ENCODE measurements at places on chromosomes 5 and 9. TPM values are rescaled to one million over a fixed set of nuclear protein-coding genes. Genes with fewer than 3 reads are reported as not detected.

LCN9 gene
- not detected for total RNA-seq

DMRT3 gene
- not detected for total RNA-seq

IRF1 gene
- total RNA-seq, result 121 TPM

PLCXD3 gene
- total RNA-seq, result not detected

PCDHGA2 gene
- not detected for total RNA-seq

RALGPS1 gene
- total RNA-seq, result 2.2 TPM

LEAP2 gene
- total RNA-seq, result 3.5 TPM

IL9 gene
- not detected for total RNA-seq

DNA sequence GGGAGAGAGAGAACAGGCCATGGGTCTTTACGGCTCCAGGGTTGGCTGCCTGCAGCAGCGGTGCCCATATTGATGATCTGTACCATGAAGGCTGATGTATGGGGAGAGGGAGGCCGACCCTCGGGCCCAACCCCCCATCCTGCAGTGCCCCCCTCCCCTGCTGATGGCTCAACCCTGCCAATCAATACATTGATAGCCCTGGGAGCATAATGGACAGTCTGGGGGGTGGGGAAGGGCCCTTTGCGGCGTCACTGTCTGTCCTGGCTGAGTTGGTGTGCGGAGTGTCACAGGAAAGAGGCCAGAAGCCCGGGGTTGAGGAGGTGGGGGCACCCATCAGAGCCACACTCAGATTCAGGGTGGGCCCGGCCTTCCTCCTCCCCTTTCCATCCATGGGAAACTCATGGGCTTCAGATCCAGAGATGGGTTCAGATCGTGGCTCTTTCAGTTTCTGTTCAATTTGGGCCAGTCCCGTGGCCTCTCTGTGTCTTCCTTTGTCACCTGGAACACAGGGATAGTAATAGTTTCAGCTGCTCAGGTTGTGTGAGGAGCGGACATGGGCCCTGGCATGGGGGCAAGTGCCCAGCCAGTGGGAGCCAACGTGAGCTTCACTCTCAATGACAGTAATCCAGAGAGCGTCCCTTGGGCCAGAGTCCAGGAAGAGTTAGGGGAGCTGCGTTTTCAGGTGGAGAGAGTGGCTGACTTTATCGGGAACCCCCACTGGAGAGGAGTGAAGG is 9.5 kb downstream of the FGF18 start:
- H3K27me3 ChIP-seq, result no peaks in the 10 kb centered on the region
- no peak overlapping the region for H3K27ac ChIP-seq
- H3K4me3 ChIP-seq, result no peak overlapping the region
- H3K4me1 ChIP-seq, result no peaks in the 10 kb centered on the region
- H3K36me3 ChIP-seq, result no peaks in the 10 kb centered on the region

DNA sequence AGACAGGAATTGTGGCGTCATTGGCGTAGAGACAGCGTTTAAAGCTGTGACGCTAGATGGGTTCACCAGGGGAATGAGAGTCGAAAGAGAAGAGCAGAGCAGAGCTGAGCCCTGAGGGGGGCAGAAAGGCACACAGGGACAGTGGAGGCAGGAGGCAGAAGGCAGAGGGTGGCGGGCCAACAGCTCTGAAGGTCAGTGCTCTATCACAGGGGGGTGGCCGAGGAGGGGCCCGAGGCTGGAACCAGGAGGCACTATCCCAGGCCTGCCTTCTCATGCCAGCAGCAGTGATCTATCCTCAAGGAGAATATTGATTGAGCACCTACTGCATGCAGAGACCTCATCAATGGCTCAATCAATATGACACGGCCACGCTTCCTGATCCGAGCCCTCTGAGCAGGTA is 132.4 kb downstream of the KCNIP1 start:
- H3K27me3 ChIP-seq, result peaks cover 9% of the 10 kb centered on the region
- no peak for DNase-seq
- H3K4me1 ChIP-seq, result peaks cover 16% of the 10 kb centered on the region
- H3K36me3 ChIP-seq, result no peaks in the 10 kb centered on the region
- H3K27ac ChIP-seq, result no peak overlapping the region

DNA sequence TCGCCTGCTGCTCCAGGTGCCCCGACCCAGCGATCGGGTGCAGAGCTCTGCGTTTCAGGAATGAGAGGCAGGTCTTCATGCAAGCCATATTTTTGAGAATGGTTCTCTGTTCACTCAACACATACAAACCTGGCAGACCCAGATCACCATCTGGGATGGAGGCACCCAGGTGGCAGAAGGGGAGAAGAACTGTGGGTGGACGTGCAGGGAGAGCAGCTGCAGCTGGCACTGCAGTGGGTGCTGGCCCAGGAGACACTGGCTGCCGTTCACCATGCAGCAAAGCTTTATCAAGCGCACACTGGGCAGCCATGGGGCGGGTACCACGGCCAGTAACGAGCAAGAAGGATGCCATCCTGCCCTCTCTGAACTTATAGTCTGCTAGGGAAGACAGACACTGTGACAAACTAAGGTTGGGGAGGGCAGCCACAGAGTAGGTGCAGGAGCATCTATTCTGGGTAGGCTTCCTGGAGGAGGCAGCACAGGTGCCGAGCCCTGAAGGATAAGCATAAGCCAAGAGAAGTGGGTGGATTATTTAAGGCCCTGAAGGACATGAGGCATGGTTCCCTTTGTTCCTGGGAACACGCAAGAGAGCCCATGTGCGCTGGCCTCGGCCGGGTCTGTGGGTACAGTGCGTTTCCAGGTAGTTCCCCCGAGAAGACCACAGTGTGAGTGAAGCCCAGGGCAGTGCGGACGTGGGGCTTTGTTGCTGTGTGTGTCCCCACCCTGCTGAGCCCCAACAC is 46.2 kb upstream of the FCN2 start:
- DNase-seq, result no peak
- H3K36me3 ChIP-seq, result no peaks in the 10 kb centered on the region

DNA sequence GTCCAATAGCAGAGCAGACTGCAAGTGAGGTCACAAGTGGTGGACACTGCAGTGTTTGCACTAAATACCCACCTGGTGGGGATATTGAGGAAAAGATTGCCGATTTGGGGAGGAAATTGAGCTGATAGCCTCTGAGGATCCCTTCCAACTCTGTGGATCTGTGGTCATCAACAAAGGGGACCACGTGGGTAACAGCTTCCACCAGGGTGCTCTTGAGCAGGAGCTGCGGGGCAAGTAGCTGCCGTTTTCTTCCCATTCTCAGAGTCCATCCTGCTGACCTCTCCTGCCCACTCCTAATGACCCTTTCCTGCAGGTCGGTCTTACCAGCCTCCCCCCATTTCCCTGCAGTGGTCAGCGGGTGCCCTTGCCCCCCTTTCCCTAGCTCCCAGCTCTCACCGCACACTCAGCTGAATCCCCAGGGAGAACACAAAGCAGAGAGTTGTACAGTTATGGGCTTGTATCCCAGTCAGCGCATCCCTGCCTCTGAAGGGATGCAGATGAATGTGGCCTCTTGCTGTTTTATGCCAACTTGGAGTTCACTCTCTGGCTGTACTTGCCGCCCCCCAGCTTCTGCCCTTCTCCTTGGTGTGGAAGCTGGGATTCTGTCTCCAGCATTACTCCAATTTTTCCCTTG is 18.0 kb downstream of the DAPK1 start:
- peaks cover 1% of the 10 kb centered on the region for H3K27me3 ChIP-seq
- no peak overlapping the region for H3K4me3 ChIP-seq
- no peaks in the 10 kb centered on the region for H3K4me1 ChIP-seq
- no peak overlapping the region for H3K27ac ChIP-seq
- no peaks in the 10 kb centered on the region for H3K36me3 ChIP-seq

DNA sequence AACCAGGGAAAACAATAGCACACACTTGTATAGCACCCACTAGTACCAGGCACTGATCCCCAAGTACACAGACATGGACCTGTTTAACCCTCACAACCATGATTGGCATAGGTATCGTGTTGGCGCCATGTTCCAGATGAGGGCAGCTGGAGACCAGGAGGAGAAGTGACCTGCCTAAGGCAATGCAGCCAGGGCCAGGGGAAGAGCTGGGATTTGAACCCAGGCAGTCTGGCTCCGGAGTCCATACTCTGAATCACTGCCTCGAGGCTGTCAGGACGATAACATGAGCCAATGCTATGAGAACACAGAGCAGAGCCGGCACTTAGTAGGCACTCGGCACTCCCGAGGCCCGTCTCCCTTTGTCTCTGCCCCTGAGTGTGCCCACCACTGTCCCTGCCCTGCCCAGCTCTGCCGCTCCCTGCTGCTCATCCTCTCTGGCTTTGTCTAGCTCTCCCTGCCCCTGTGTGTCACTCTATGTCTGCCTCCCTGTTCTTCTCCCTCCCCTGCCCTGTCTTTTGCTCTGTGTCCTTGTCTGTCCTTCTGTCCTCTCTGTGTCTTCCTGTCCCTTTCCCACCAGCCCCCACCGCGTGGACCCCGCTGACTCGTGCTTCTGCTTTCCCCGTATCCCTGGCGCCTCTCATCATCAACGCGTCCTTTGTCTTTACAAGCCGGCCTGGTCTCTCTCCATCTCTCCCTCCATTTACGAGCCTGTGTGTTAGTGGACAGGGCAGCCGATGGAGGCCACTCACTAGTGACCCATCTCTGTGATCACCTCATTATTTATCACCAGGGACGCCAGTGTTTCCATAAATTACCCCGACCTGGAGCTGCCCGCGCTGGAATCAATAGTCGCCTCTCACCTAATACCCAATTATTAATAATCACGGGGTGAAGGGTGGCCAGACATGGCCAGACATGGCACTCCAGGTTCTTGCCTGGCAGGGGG is 99.4 kb upstream of the MVB12B start:
- DNase-seq, result no peak
- peaks cover 4% of the 10 kb centered on the region for H3K4me1 ChIP-seq
- H3K4me3 ChIP-seq, result no peak overlapping the region
- no peak overlapping the region for H3K27ac ChIP-seq

- H3K36me3 ChIP-seq, result no peaks in the 10 kb centered on the region
- DNase-seq, result no peak
- H3K27ac ChIP-seq, result no peak overlapping the region
- no peak overlapping the region for H3K4me3 ChIP-seq
Observed at GRCh38 chr5:95235439-95235982, 49.4 kb downstream of the MCTP1 start.

GRCh38 chr9:89505911-89506310 is 8.0 kb upstream of the SEMA4D start:
- H3K27ac ChIP-seq, result no peak overlapping the region
- no peaks in the 10 kb centered on the region for H3K27me3 ChIP-seq
- H3K4me3 ChIP-seq, result no peak overlapping the region
- peaks cover 84% of the 10 kb centered on the region for H3K4me1 ChIP-seq

- no peaks in the 10 kb centered on the region for H3K27me3 ChIP-seq
- H3K4me3 ChIP-seq, result no peak overlapping the region
- no peaks in the 10 kb centered on the region for H3K36me3 ChIP-seq
- H3K4me1 ChIP-seq, result no peaks in the 10 kb centered on the region
- H3K27ac ChIP-seq, result no peak overlapping the region
Observed at GRCh38 chr5:3026099-3026498, 274.6 kb upstream of the IRX2 start.

DNA sequence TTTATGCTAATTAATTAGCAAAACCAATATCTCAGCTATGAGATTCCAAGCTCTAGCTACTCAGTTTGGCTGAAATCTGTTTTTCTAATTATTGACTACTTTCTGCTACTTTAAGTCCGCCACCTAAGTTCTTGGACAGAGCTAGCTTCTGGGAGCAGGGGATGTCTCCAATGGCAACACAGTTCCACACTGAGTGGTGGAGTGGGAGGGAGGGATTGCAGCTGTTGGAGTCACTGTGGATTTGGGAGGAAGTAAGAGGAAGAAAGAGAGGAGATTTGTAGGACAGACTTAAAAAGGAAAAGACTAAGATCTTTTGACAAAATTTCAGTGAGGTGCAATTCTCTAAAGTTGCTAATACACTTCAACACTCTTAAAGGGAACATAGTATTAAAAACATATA is 450.8 kb downstream of the NFIB start:
- H3K4me1 ChIP-seq, result no peaks in the 10 kb centered on the region
- H3K27ac ChIP-seq, result no peak overlapping the region
- no peak for DNase-seq
- no peaks in the 10 kb centered on the region for H3K36me3 ChIP-seq
- H3K27me3 ChIP-seq, result no peaks in the 10 kb centered on the region
- no peak overlapping the region for H3K4me3 ChIP-seq

GRCh38 chr5:143241892-143242291 is 161.6 kb downstream of the NR3C1 start:
- H3K27me3 ChIP-seq, result no peaks in the 10 kb centered on the region
- no peak overlapping the region for H3K27ac ChIP-seq
- no peak overlapping the region for H3K4me3 ChIP-seq

DNA sequence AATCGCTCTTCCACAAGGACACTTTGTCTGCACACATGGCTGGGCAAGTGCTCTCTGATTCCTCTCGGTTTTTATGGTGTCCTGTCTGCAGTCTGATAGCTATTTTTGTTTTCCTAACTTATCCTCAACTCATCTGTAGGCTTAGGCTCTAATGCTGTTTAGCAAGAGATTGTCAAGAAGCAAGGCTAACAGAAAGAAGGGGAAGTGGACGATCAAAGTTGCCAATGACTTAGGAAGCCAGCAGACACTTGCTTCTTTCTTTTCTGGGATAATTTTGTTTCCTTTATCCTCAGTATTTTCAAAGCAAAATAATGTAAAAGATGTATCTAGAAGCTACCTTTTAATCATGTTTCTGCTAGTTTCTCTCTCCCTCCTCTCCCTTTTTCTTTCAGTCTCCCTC is 130.7 kb downstream of the PRKACG start:
- H3K4me1 ChIP-seq, result peaks cover 6% of the 10 kb centered on the region
- H3K4me3 ChIP-seq, result no peak overlapping the region
- H3K27ac ChIP-seq, result no peak overlapping the region
- no peak for DNase-seq

DNA sequence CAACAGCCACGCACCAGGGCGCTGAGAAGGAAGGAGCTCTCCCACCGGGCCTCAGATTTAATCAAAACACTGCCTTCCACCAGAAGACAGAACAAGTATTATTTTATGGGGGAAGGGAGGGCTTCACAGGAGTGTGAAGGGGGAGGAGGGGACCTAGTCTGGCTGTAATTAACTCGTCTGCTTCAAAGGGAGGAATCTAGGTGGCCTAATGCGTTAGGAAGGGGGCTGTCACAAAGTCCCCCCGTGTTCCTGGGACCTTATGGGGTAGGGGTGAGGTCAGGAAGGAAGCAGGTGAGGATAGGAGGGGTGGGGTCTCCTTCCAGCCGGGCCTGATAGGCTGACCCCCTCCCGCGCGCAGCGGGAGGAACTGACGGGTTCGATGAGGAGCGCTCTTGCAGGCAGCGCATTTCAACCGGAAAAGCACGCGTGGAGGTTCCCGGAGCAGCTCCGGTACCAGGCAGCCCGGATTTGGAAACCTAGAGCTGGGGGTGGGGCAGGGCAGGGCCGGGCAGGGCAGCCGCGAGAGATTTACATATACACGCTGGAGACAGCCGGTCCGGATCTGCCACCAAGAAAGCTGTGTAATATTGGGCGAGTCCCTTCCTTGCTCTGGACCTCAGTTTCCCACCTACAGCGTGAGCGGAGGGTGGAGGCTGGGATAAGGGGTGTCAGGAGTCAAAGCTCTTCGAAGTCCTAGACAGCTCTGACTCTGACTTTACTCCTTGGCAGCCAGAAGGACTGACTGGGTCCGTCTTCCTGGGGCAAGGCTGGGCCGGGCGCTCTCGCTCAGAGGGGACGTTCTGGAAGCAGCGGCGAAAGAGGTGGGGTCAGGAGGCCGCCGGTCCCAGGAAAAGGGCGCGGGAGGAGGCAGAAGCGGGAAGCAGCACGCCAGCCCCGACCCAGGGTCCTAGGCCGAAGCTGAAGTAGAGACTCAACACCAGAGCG is 1.8 kb downstream of the SHB start:
- DNase-seq, result peak; percentile 28
- H3K27me3 ChIP-seq, result peaks cover 4% of the 10 kb centered on the region
- peak overlapping the region; percentile 79 for H3K4me3 ChIP-seq
- no peaks in the 10 kb centered on the region for H3K36me3 ChIP-seq
- peaks cover 29% of the 10 kb centered on the region for H3K4me1 ChIP-seq

Measured in activated CD8-positive, alpha-beta T cell treated with anti-CD3 and anti-CD28 coated beads for 36 hours (primary cell).